ENCODE measurements at places on chromosomes 7 and 10. TPM values are rescaled to one million over a fixed set of nuclear protein-coding genes. Genes with fewer than 3 reads are reported as not detected.

DNA sequence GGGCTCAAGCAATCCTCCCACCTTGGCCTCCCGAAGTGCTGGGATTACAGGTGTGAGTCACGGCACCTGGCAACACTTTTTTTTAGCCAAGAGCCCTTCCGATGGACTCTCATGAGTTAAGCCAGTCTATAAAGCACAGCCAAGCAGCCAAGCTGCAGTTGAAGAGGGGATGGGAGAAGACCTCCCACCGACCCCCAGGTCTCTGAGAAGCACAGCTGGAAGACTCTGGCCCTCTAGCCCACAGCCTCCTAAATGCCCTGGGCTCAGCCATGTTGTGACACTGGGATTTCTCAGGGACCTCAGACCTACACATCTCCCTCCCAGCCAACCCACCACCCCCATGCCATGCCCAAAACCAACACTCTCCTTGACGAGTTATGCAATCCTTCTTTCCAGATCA is 31.1 kb downstream of the CALML3 start:
- no peak for DNase-seq

- no peak for DNase-seq
These were observed 953.3 kb downstream of the XPNPEP1 start for GRCh38 chr10:108970016-108970415.

- peak; percentile 35 for DNase-seq
These were observed 17.7 kb downstream of the ADAM8 start for GRCh38 chr10:133258818-133259601.

- DNase-seq = no peak
These were observed 16.7 kb downstream of the AGFG2 start for GRCh38 chr7:100555701-100556100.

The IRF5 gene
- total RNA-seq = 1.6 TPM

All from occipital lobe (tissue), 3 donors.